ENCODE measurements at places on chromosomes 7 and 10.

- no peak for DNase-seq
These were observed 7.9 kb upstream of the MYL10 start for GRCh38 chr7:101636822-101637623.

GRCh38 chr10:112136486-112137153, 46.9 kb downstream of the GPAM start:
- no peak for DNase-seq

GRCh38 chr7:72223351-72223750, 188.8 kb downstream of the CALN1 start:
- DNase-seq, result no peak

DNA sequence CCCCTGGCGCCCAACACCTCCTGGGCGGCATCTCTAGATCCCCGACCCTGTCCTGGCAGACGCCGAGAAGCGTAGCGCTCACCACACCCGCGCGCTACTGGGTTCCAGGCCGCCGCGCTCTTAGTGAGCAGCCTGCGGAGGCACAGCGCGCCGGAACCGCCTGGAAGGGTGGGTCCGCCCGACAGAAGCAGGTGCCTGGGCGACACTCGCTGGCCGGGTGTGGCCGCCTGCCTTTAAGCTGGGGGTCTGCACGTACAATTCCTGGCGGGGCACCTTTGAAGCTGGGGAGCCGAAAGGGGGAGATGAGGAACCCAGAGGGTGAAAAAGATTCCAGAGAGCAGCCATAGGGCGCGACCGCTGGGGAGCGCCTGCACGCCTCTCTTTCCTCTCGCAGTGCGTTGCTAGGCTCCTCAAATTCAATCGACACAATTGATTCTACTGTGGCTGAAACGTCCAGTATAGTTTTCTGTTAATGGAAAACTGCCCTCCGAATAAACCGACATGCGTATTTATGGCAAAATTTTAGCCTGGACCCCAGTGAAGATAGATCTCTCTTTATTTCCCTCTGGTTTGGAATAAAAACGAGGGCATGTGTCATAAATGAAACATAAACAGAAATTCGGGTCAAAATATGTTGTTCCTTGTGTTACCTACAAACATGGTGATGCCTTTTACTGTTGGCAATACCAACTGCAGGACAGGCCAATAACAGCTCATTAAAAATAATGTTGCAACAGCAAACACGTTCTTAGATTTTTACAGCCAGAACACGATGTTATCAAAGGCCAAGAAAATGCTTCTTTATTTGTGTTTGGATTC, 4.6 kb downstream of the HMX3 start:
- DNase-seq, result no peak

GRCh38 chr10:64091897-64092296, 570.7 kb downstream of the REEP3 start:
- no peak for DNase-seq

DNA sequence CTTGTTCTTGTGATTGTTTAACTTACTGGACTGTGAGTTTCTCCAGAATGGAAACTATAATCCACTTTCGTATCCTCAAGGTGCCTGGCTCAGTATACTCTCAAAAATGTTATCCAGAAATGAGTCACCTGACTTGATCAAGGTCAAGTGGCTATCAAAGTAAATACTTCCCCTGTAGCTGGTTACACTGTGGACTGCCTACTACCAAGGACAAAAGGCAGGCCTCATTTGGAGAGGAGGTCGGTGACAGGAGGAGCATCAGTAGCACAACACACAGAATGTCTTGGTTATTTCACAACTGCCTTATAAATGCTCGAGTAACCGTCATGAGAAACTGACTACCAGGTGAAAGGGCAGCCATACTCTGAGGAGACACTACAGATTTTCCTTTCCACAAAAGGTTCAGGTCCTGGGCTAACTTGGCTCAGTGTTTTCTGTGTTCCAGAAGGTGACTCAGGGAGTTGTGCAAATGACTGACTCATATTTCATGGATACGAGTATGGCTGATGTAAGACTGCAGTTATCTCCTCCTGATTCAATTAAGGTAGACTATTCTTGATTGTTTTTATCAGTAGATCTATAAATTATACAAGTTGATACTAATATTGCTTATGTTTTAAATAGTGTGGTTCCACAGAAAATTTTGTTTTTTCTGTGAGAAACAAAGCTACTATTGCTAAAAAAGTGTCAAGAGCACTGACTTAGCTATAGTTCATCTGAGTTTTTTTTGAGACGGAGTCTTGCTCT, 4.2 kb upstream of the CCNY start:
- no peak for DNase-seq

- DNase-seq, result no peak
These were observed 71.1 kb upstream of the CFAP46 start for GRCh38 chr10:133013463-133013862.

DNA sequence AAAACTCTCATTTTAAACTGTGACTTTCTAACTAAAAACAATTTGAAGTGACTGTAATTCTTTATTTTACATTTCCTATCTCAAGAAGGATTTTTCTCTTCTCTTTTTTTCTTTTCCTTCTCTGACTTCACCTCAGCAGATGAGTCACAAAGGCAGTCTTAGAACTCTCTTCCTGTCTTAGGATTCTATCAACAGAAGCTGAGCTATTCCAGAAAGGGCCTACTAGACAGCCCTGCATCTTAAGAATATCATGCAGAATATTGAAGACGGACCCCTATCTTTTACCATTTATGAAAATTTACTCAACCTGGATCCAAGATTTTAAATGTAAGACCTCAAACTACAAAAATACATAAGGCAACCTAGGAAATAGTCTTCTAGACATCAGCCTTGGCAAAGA, 365.7 kb upstream of the SEMA3C start:
- DNase-seq, result no peak

DNA sequence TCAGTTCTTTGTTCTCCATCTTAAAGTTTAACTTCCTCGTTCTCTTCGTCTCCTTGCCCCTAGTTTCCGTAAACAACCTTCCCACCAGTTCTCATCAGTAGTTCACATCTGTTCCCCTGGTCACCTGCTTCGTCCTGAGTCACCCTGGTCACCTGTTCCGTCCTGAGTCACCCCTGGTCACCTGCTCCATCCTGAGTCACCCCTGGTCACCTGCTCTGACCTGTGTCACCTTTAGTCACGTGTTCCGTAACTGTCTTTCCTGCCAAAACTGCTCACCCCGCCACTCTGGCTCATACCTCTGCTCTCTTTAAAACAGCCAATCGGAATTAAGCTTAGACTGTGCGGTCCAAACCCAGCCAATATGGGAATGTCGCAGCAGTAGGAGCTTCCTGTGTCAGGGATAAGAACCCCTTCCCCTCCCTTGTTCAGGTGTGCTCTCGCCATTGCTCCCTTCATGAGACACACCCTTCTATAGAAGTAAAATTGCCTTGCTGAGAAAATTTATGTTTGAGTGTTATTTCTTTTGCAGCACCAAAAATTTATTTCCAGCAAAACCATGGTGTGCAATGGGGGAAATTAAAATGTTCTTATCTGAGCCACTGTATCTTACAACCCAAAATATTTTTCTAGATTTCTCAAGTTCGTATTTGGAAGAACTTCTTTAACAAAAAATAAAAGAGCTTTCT, 112.2 kb downstream of the VIM start:
- DNase-seq, result no peak

GRCh38 chr7:3134745-3135144, 91.1 kb upstream of the CARD11 start:
- DNase-seq, result no peak

GRCh38 chr10:126170371-126170770, 217.9 kb downstream of the ADAM12 start:
- no peak for DNase-seq

DNA sequence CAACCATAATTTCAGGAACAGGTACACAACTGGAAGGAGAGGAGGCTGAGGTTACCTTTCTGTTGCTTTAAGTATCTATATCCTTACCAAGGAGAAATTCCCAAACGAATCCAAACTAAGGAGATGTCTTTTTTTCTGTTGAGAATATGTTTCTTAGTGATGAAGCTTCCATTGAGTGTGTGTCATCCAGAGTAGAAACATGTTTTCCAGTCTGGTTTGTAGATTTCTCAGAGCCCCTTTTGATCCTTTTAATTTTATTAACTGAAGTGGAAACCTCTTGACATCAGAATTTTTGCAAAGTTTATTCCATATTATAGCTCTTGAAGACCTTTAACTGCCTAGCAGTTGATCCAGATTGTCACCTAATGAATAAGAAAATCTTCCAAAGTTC, 207.1 kb upstream of the FERD3L start:
- no peak for DNase-seq

DNA sequence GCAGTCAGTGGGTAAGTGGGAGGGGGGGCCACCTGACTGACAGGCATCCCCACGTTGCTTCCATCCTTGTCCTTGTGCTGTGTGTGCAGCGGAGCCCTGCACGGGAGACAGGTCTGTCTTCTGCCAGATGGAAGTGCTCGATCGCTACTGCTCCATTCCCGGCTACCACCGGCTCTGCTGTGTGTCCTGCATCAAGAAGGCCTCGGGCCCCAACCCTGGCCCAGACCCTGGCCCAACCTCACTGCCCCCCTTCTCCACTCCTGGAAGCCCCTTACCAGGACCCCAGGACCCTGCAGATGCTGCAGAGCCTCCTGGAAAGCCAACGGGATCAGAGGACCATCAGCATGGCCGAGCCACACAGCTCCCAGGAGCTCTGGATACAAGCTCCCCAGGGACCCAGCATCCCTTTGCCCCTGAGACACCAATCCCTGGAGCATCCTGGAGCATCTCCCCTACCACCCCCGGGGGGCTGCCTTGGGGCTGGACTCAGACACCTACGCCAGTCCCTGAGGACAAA, 24.8 kb downstream of the TBATA start:
- DNase-seq, result no peak

DNA sequence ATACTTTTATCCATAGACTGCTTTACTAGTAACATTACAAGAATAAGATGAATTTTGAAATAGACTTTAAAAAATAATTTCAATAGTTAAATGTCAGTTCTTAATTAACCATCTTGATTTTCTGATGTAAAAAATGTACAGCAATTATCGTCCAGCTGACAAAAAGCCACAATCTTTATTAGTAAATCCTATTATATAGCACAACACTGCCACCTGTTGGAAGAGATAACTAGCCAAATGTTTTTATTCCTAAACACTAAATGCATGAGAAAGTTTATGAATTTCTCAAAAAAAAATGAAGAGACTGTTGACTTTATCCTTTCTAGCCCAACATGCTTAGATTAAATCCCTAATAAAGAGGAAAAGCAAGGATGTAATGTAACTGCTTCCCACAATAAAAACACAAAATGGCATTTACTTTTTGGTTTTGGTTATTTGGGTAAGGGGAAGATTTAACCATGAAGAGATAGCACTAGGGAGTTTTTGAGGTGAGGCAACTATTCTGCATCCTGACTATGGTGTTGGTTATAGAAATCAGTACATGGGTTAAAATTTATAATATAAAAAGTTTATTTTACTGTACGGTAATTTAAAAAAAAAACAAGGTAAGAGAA, 8.0 kb downstream of the COA1 start:
- DNase-seq, result no peak

DNA sequence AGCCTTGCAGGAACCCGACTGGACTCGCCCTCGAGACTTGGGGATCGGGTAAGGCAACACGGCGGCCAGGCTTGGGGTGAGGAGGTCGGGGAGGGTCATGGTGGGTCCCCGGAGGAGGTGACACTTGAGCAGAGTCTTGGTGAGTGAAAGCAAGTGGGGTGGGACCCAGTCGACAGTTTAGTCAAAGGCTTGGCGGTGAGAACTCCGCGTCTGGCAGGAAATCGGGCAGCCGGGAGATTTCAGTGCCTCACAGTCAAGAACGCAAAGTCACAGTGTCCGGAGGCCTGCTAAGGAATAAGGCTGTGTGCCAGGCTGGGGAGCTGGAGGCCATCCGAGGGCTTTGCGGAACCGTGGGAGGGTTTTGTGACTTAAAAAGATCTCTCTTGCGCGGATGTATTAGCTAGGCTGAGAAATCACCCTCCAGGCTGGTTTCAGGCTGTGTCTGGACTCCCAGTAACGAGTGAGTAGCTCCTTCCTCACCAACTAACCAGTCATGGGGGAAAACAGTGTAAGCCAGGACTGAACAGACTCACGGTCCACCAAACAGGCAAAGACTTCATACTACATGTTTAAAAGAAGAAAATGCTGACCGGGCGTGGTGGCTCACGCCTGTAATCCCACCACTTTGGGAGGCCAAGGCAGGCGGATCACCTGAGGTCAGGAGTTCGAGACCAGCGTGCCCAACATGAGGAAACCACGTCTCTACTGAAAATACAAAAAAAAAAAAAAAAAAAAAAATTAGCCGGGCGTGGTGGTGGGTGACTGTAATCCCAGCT, 613 bp downstream of the AP5Z1 start:
- DNase-seq, result peak; percentile 21

GRCh38 chr7:83970081-83970480, 224.5 kb downstream of the SEMA3A start:
- no peak for DNase-seq

DNA sequence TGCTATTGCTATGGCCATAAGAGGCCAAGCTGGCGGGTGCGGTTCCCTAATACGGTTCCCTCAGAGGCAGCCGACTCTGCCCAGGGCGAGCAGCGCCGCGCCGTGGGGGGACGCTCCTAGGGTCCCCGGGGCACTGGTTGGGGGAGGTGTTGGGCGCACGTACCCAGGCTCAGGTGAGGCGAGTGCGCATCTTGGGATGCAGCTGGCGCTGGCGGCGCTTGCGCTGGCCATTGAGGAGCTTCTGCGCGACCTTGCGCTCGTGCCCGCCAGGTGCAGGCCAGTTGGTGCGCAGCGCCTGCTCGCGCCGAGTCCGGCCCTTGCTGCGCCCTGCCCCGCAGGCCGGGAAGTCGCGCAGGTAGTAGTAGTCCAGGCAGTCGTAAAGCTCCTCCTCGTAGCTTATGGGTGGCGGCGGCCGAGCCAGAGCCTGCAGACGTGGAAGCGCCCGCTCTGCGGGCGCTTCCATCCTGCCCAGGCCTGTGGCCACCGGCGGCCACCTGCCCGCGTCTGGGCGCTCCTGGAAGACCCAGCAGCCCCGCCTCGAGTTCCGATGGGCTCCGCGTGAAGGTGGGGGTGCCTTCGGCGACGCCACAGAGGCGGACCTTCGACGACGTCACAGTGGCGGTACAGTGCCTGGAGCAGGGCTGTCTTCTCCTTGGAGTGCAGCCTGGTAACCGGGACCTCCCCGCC, at the start of gene NUPR2:
TSS of gene NUPR2 (minus strand) at position 566 of the 687 bp plus-strand sequence. CDS start at position 463, 103 bp downstream.
- DNase-seq, result no peak

GRCh38 chr10:19658131-19658530, 158.1 kb upstream of the PLXDC2 start:
- no peak for DNase-seq

DNA sequence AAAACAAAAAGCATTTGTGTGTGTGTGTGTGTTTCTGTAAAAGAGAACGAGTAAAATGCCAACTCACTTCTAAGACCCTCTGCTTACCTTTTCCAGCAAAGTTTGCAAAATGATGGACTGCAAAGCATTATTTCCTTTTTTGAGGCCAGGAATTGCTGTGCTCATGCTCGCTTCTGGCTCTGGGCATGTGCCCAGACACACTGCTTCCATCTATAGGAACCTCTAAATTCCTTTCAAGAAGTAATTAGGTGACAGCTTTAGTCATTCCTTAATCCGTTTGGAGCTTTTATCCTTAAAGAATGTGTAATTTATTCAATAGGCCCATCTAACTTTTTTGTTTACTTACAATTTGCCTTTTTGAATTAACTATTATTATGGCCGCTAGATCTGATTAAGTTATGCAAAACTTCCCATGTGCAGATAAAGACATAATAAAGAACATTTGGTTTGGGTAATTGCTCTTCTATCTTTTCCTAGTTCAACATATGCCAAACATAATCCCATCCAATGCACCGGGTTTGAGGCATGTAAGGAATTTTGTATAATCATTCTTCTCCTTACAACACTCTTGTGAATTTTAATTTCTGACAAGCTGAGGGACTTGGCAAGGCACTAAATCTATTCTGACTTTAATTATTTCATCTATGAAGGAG, 34.7 kb downstream of the A1CF start:
- DNase-seq, result no peak

GRCh38 chr7:41315764-41316163, 387.1 kb downstream of the INHBA start:
- DNase-seq, result no peak

Measured in stimulated activated CD4-positive, alpha-beta T cell treated with anti-CD3 and anti-CD28 coated beads, Interleukin-15, amount 100 ng/mL, for 1 hour (primary cell).